ENCODE measurements at places on chromosomes 5 and 9.

GRCh38 chr9:28583832-28584231 is 1010.6 kb upstream of the C9orf72 start:
- no peak for DNase-seq

- DNase-seq: peak; percentile 63
These were observed 572.8 kb downstream of the CCDC171 start for GRCh38 chr9:16125629-16126028.

- DNase-seq: no peak
These were observed 11.1 kb upstream of the PPP1R2B start for GRCh38 chr5:156838961-156839360.

- DNase-seq: no peak
These were observed 539.2 kb downstream of the ACTL7B start for GRCh38 chr9:108316630-108317029.

DNA sequence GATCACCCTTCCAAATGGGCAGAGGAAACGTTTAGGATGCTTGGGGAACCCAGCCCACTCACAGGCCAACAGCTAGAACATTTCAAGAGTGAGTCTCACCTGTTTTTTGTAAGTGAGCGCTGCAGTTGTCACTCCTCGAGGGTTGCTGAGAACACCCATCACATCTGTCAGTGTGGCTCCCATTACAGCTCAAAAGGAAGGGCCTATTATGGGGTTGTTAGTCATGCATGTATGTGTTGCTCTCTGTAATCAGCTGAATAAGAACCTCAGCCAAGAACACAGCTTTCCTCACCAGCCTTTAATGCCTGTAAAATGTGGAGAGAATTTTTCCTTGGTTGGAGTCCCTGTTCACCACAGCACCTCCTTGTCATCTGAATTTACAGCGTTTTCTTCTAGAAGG is 196.3 kb upstream of the KLF4 start:
- no peak for DNase-seq

DNA sequence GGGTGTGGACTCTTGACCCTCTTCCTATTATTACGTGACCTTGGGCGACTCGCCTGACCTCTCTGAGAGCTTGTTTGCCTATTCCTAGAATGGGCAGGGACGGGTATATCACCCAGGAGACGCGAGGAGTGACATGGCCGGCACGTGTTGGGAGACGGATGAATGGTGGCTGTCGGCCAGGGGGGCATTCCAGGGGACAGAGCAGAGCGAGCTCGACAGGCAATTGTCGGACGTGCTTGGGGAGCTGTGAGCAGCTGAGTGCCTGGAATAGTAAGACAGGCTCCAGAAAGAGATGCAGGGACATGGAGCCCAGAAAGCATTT is 29.3 kb upstream of the UNC5A start:
- no peak for DNase-seq

DNA sequence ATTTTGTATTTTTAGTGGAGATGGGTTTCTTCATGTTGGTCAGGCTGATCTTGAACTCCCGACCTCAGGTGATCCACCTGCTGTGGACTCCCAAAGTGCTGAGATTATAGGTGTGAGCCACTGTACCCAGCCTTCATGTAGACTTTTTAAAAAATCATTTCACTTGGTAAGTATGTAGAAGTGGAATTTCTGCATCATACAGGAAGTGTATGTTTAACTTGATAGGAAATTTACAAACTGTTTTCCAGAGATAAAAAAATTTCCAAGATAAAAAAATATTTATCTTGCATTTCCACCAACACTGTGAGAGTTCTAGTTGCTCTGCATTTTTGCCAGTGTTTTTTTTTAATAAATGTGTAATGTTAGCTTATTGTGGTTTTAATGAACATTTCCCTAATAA is 155.8 kb downstream of the ZNF608 start:
- no peak for DNase-seq

DNA sequence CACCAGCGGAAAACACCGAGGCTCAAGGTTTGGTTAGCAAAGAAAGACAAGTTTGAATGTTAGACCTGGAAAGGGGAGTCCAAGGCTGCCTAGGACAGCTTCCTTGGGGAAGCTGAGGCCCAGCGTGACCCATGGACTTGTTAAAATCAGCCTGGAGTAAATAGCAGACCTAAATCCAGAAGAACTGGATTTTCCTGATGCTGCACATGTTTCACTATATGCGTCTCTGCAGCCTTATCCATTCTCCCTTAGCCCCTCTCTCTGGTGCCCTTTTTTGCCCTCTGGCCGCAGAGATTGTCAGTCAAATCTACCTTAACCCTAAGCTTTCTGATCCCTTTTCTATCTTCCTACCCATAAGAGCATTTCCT is 119.9 kb downstream of the NTRK2 start:
- DNase-seq: no peak

DNA sequence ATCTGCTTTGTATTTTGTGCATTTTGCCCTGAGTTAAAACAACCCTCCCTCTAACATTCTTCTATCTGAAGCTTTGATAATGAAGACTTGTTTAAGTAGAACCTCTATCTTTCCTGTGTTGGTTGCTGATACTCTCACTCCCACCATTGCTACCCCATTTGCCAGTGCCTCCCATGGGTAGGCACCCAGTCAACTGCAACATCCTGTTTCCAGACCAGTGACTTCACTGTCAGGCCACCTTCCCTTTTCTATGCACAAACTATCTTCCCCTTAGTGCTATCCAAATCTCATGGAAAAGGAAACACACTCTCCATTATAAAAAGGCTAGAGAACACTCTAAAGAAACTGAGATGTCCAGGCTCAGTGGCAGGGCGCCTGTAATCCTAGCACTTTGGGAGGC is 5.6 kb upstream of the IARS1 start:
- no peak for DNase-seq

GRCh38 chr9:109319626-109320241 is 1.1 kb downstream of the EPB41L4B start:
- no peak for DNase-seq

- DNase-seq: no peak
These were observed 29.3 kb downstream of the ASS1 start for GRCh38 chr9:130474106-130474505.

Data from AG09309 (cell line).